ENCODE measurements at places on chromosomes 6 and 20.

GRCh38 chr20:52003415-52003814 lies 188.2 kb downstream of the ZFP64 start:
- DNase-seq = no peak

DNA sequence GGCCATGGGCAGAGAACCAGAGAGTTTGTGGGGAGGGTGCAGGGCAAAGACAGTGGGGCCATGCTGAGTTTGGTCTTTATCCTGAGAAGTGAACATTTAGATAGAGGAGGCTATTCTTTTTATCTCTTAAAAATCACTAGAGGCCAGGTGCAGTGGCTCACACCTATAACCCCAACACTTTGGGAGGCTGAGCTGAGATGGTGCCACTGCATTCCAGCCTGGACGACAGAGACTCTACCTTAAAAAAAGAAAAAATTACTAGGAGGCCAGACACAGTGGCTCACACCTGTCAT lies 8.7 kb downstream of the PXMP4 start:
- no peak for DNase-seq

DNA sequence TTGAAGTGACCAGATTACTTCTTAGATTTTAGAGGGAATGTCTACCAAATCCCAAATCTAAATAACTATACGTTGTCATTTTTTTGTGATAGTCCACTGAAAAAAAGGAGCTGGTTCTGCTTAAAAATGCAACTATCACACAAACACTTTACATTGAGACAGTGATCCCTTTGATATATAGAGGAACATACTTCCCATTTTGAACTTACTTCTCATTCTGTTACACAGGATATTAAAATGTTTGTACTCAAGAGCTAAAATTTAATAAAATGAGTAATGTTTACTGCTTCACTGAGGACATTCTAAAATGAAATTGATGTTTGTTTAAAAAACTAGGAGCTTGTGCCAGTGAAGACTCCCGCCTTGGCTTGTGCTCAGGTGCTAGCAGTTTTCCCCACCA lies 174.1 kb downstream of the CARMIL1 start:
- DNase-seq = no peak

DNA sequence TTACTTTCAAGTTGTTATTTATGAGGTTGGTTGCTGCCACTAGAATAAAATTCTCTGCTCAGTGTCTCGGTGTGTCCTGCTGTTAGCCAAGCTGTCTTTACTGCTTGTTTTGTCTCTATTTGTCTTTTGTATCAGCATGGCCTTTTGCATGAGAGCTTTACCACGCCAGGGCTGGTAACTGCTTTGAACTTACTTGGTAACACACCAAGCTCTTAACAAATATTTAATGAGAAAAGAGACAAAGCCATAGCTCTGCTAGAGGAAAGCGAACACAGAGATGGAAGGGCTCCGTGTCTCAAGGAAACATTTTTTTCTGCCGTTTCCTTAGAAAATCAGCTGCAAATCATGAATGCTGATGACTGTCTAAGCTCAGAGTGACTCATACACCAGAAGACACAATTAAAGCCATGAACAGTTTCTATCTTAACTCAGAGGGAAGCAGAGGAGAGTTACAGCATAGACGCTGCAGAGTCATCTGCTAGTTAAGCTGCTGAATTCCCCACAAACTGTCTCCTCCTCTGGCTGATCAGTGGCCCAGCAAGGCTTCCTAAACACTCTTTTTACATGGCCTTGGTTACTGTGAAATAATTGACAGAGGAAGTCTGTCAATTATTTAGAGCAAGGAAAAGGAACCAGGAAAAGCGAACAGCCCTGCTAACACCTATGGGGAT lies 44.8 kb downstream of the AGPAT4 start:
- no peak for DNase-seq

DNA sequence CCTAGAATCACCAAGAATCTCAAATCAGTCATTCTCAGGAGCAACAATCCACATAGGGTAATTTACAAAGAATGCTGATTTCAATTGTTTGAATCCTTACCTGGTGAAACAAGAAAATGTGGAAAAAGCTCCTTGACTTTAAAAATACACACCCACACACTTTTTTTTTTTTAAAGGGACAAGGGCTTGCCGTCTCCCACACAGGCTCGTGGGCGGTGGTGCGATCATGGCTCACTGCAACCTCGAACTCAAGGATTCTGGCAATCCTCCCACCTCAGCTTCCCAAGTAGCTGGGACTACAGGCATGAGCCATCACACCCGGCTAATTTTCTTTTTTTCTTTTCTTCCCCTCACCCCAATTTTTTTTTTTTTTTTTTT lies 30.7 kb downstream of the PARD6B start:
- no peak for DNase-seq

DNA sequence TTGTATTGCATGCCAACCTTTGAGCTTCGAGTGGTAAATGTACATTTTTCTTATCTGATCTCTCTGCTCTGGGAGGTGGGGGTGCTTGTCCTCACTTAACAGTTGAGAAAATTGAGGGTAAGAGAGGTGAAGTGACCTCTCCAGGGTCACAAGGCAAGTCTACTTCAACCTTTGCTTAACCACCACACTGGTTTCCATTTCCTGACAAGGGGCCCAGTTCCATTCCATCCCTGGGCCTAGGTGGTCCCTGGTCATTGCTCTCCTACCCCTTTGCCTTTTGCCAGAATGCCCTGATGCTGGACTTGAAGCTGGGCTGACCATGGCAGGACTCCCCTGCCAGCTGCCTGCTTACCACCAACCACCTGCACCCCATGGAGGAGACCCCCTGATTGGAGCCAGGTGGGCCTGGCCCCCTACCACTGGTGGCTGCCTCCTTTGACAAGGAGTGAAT lies 9.9 kb upstream of the BPIFB3 start:
- DNase-seq = no peak

GRCh38 chr6:32154514-32155161 lies 697 bp downstream of the PPT2 start:
- peak; percentile 50 for DNase-seq

DNA sequence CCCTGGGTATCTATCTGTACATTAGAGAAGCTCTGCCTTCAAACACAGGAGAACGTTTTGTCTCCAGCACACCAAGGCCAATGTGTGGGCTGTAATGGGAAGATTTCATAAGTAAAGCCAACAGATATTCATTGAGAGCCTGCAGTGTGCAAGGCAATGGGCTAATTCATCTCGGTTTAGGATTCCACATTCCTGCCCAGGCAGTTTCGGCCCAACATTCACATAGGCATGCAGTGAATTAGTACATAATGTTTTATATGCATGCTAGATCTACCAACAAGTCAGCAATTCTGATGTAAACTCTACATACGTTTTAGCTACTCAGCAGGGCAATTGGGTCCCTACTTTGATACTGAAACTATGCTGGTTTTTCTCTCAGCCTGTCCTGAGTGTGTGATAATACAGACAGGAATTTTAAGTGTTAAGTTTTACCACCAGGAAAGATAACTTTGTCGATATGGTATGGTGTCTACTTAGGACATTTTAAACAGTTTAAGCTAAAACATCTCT lies 46.9 kb upstream of the NAA20 start:
- DNase-seq = no peak

DNA sequence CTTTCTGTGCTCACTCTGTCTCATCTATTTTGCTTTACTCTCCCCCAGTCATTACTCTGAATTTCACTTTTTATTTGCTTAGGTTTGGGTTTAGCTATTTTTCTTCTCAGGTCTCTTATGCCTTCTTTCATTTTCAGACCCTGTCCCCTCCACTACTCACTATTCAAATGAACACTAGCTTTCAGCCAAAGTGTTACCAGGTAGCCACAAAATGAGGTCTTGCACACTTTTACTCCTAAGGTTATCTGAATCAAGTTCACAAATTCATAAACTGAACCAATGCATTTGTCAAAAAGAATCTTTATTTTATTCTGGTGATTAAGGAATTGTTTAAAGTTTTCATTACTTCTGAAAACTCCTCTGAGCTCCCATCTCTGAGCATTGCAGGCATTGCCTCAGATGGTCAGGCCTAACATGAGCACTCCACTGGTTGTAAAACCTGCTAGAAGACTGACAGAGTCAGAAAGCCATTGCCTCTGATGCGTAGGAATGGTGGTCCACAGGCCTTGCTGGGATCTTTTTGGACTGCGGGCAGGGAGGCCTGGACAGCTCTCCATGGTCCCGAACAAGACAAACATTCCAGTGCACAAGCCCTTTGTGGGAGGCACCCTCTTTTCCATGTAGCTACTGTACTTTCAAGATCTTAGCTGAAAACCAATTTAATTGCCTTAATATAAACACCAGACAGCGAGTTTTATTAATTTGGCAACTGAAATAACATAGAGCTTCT lies 48.5 kb downstream of the FYN start:
- DNase-seq = no peak

GRCh38 chr6:15266423-15266996 lies 20.6 kb downstream of the JARID2 start:
- no peak for DNase-seq

GRCh38 chr6:32166411-32167061 lies 2.1 kb downstream of the EGFL8 start:
- DNase-seq = no peak

DNA sequence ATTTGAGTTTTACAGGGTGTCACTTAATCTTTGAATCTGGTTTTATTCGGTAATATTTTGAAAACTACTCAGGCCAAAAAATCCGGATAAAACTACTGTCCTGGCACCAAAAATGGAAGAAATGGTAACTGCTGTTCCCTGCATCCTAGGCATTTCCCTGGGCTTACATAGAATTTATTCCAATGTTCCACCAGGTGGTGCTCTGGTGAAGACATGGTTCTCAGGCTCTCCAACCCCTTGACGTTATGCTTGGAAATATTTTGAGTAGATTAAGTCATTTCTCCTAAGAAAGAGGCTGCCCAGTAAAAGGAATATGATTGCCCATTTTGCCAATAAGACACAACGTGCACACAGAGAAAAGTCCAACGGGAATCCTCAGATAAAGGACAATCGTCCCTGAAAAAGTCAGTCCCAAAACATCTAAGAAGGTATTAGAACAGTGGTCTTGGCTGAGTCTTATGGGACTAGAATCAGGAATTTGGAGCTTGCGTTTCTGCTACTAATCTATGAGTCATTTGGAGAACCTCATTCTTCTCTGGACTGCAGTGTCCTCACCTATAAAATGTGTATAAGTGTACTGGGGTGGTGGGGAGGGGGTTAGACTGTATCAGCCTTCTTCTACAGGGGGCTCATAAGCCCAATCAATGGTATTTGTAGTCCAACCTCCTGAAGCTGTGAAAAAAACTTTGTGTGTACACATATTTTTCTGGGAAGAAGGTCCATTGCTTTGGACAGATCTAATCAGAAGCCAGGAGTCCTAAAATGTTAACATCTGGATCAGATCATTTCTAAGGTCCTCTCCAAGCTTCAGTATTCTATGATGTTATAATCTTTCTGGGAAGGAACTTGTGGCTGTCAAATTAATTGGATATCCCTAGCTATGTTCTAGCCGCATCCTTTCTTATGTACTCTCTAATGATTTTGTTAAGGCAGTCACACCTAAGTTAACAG lies 131.0 kb upstream of the BMP2 start:
- DNase-seq = peak; percentile 8

GRCh38 chr6:3825851-3826581 lies 23.2 kb upstream of the FAM50B start:
- DNase-seq = peak; percentile 66

GRCh38 chr6:24125980-24126379 lies at the start of gene NRSN1:
NRSN1 (plus strand) TSS chr6:24126215; CDS start chr6:24134328, 8,113 bp downstream.
- peak; percentile 36 for DNase-seq

DNA sequence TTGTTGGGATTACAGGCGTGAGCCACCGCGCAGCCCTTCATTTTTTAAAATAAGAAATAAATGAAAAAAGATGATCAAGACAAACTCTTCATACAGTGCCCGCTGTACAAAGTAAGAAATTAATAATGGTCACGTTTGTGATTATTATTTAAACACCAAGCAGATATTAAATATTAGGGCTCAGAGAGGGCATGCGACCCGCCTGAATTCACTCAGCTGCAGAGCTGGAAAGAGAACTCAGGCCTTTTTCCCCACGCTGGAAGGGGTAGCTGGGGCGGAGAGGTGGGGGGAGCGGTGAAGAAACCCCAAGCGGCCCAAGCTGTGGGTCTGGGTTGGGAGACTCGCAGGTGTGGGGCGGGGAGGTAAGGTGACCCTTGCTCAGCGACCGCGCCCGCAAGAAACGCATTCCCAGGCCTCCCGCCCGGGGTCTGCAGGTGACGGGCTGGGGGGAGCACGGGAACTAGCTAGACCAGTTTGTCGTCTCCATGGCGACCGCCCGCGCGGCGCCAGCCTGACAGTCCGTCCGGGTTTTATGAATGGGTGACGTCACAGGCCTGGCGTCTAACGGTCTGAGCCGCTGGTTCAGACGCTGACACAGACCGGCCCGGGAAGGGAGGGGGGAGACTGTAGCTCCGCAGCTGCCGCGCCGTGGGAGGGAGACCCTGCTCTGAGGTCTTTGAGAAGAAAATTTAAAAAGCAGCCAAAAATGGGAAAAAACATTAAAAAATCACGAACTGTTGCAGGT lies 1.1 kb upstream of the ID1 start:
- peak; percentile 96 for DNase-seq

All from globus pallidus (tissue), 1 donor.